Hypothalamus (tissue), 51 donors: ENCODE measurements at places on chromosomes 12 and 14.

- DNase-seq = no peak
Measured at GRCh38 chr12:69266036-69266635, 26.8 kb downstream of the CPSF6 start.

DNA sequence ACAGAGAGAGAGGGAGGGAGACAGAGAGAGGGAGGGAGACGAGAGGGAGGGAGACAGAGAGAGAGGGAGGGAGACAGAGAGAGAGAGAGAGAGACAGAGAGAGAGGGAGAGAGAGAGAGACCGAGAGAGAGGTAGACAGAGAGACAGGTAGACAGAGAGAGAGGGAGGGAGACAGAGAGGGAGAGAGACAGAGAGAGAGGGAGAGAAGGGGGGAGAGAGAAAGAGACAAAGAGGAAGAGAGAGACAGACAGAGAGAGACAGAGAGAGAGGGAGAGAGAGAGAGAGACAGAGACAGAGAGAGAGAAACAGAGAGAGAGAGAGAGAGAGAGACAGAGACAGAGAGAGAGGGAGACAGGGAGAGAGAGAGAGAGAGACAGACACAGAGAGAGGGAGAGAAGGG, 47.8 kb upstream of the GALNT9 start:
- DNase-seq = no peak

GRCh38 chr12:5451251-5451650, 19.3 kb downstream of the NTF3 start:
- no peak for DNase-seq

DNA sequence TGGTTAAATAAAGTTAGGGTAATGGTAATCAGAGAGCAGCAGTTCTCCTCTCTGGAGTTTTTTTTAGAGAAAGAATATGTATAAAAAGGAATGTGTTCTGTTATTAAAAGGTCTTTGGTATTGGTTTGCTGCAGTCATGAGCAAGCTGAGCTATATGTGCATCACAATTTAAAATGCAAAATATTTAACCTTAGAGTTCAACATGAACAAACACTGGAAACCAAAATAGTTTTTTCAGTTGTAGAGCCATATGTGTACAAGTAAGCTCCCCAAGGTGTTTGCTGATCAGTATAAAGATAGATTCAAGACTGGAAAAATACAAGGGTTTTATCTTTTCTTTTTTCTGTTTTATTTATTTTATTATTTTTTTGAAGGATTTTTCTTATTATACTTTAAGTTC, 245.0 kb downstream of the NUBPL start:
- no peak for DNase-seq
